ENCODE measurements at places on chromosomes 4 and X.
A peak's percentile ranks its signal among the peaks of the same experiment; 100 is the strongest.

GRCh38 chr4:150215601-150216000, 137.4 kb downstream of the DCLK2 start:
- no peak for DNase-seq

GRCh38 chrX:2446815-2447214, 54.0 kb downstream of the DHRSX start:
- no peak for DNase-seq

GRCh38 chrX:1384658-1385252, 7.2 kb downstream of the SLC25A6 start:
- no peak for DNase-seq

DNA sequence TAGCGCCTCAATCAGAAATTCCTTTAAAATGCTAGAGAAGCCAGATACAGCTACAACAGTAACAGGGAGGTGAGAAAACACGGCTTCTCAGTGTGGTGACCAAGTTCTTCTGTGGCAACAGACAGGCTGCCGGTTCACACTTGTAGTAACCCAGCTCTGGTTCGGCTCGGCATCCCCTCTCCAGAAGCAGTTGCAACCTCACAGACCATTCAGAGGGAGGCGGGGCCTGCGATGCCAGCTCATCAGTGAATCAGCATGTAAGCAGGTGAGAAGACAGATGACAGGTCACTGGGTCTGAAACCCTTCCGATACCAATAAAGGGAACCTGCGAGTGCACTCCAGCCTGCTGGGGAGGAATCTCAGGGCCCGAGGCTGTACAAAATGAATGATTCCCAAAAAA, 251.0 kb downstream of the KCNIP4 start:
- no peak for DNase-seq

GRCh38 chr4:96164814-96165351, 325.0 kb downstream of the PDHA2 start:
- peak; percentile 94 for DNase-seq

- no peak for DNase-seq
Measured at GRCh38 chrX:74890676-74891430, 34.4 kb downstream of the NEXMIF start.

Data from fibroblast of upper back skin (primary cell).